Retinal pigment epithelial cell (primary cell): ENCODE measurements at places on chromosomes 3 and 15.

DNA sequence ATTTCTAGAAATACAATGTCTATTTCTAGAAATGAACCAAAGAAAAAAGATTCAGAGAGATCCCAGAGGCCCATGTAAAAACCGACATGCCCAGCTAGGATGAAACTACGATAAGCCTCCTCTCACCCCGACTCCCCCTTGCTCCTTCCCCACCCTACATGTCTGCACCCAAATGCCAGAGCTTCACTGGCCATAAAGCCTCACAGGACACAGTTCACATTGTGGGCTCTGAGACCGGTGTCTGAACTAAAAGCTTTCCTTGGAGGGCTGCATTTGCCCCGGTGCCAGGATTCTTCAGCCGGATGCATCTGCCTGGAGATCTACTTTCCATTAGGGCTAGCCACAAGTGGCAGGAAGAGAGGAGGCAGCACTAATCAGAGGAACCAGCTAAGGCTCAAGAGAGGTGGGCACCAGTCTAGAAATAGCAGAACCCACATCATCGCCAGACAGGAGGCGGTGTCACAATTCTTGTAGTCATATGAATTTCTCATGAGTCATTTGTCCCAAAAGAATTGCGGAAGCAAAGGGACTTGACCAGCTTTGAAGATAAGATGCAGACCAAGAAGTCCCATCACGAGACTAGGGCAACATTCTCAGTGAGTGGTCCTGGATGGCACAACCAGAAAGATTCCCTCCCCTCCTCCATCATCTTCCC is 353.6 kb downstream of the NTRK3 start:
- DNase-seq = no peak

DNA sequence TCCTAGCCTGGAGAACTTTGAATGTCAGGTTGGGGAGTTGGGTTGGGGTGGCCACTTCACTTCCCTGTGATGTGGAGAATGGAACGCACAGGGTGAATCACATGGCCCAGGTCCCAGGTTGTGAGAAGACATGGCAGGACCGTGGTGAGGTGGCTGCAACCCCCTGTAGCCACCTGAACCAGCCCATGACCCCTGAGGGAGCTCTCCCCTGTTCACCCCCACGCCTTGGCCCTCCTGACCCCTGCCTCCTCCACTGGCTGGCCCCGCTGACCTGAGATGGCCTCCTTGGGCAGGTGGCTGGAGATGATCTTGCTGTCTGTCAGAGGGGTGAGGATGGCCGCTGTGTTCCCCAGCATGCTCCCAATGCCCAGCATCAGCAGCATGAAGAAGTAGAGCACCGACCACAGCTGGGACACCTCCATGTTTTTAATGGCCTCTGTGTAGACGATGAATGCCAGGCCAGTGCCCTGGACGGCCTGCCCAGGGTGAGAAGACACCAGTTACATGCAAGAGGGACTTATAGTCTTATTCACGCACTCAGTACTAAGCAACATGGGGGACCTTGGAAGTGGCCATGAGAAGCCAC is 31.0 kb downstream of the SLC6A20 start:
- no peak for DNase-seq

- no peak for DNase-seq
Measured at GRCh38 chr3:33980252-33980651, 181.8 kb downstream of the PDCD6IP start.

GRCh38 chr3:8608791-8609467 is 35.7 kb downstream of the SSUH2 start:
- DNase-seq = no peak

DNA sequence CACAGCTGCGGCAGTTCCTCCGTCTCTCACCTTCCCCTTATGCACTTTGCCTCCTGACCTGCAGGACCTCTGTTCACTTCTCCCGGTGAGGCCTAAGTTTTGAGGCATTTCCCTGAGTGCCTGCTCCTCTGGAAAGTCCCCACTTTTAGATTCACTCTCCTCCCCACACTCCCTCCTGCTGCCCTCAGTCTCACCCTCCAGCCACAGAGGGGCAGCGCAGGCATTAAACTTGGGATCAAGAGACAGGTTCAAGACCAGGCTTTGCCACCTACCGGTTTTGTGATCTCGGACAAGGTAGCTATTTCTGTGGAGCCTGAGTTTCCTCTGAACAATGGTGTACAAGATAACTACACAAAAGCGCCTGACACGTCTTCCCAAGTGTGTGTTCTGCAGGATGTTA is 19.4 kb downstream of the SLC6A11 start:
- DNase-seq = no peak

GRCh38 chr3:192916371-192917027 is 1.2 kb downstream of the MB21D2 start:
- no peak for DNase-seq

- no peak for DNase-seq
Measured at GRCh38 chr15:74951006-74951405, 5.6 kb downstream of the RPP25 start.

GRCh38 chr3:11236588-11237461 is 35.4 kb upstream of the ATG7 start:
- no peak for DNase-seq

DNA sequence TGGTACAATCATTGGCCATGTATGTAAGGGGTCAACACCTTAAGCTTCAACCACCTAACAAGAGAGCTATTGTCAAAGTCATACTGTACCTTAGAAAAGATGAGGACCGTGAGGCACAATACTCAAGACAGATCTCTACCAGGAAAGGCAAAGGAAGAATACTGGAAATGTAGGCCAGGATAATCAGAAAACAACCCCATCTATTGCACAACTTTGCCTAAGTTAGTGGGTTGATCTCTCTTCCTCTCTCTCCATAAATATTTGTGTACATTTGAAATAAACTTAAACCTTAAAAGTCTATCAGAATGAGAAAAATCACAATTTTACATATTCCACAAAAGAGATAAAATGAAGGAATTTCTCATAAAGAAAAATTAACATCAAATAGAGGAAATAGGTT is 556.9 kb downstream of the MECOM start:
- DNase-seq = no peak
